ENCODE measurements at places on chromosomes 6 and 20.

DNA sequence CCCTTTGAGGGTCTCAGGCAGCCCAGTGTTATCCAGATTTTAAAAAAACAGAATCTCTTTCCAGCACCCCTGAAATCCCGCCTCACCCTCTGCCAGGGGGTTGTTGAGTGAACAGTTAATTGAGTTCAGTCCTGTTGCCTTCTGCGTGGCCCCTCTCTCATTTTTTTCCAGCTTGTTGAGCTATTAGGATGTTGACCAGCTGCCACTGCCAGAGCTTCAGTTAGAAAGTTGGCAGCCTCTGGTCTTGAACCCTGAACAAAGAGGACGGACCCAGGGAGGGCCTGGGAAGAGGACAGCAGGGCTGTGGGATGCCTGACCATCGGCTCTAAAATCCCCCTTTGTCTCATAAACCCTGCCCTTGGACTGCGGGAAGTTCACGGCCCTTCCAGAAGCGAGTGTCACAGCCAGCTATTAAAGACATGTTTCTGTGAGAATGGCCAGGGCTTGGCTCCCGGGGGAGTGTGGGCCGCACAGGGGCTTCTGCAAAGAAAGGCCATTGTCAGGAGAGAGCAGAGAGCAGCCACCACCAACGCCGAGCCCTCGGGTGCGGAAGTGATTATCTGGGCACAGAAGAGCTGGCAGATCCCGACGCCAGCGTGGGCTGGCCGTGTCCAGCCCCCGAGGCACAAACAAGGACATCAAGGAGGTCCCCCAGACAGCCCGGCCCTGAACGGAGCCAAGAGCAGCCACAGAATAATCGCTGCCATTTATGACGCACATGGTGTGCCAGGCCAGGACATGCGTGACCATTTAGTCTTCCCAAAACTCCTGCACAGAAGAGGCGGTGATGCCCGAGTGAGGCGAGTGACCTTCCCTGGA, 189.0 kb downstream of the ANKRD60 start:
- no peak for DNase-seq

- DNase-seq: no peak
These were observed 412.2 kb downstream of the UTRN start for GRCh38 chr6:144697369-144697760.

- peak; percentile 52 for DNase-seq
These were observed 845 bp downstream of the ZMYND8 start for GRCh38 chr20:47355489-47356219.

GRCh38 chr6:140202964-140203515, 828.6 kb upstream of the CITED2 start:
- DNase-seq: no peak

DNA sequence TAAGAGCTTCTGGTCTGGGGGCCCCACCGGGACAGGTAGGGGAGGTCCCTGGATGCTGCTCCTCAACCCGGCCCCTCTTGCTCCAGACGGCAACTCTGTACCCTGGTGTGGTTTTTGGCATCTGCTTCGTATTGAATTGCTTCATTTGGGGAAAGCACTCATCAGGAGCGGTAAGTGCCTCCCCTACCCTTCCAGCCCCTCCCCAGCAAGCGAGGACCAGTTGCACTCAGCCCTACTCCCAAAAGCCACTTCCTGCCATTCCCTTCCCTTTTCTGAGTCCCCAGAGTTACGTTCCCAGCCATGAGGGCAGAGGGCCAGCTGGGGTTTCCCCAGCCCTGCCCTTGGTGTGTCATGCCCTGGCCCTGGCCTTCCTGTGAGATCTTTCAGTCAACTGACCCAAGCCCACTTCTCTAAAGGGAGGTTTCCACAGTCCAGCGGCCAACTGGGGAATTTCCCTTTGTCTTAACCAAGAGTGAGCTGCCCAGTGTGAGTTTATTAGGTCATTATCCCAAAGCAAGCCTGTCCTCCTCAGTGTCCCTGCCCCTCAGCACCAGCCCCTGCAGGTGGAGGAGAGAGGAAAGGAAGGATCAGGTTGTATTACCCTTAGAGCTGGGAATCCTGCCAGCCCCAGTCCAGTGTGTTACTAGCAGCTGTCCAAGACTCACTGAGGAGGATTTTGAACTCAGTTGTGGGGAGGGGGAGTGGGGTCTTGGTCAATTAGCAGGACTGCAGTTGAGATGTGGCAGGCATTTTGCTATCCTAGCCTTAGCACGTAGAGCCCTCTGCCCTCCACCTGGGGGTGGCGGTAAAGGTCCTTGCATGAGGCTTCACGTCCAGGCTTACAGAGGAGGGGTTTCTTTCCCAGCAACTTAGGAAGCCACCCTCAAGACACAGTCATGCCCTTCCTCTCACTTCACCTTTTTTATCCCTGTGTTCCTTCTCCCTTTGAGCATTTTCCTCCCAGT, 45.8 kb downstream of the TM9SF4 start:
- peak; percentile 28 for DNase-seq

Data from CD4-positive, CD25-positive, alpha-beta regulatory T cell (primary cell).